Naive thymus-derived CD8-positive, alpha-beta T cell (primary cell): ENCODE measurements at places on chromosomes 4 and X. TPM values are rescaled to one million over a fixed set of nuclear protein-coding genes. Genes with fewer than 3 reads are reported as not detected.

GRCh38 chr4:177232473-177232872 lies 77.2 kb upstream of the NEIL3 start:
- no peaks in the 10 kb centered on the region for H3K36me3 ChIP-seq
- no peaks in the 10 kb centered on the region for H3K27me3 ChIP-seq
- H3K4me3 ChIP-seq, result no peak overlapping the region
- no peak overlapping the region for H3K27ac ChIP-seq
- H3K4me1 ChIP-seq, result peaks cover 12% of the 10 kb centered on the region

The CFAP47 gene
- total RNA-seq, result not detected

The PLAC8 gene
- total RNA-seq, result 222 TPM

GRCh38 chr4:118381902-118382301 lies 29.1 kb upstream of the PRSS12 start:
- H3K27me3 ChIP-seq, result peaks cover under 1% of the 10 kb centered on the region
- H3K27ac ChIP-seq, result no peak overlapping the region
- DNase-seq, result no peak
- no peaks in the 10 kb centered on the region for H3K36me3 ChIP-seq
- no peak overlapping the region for H3K4me3 ChIP-seq

The PAGE5 gene
- total RNA-seq, result not detected

DNA sequence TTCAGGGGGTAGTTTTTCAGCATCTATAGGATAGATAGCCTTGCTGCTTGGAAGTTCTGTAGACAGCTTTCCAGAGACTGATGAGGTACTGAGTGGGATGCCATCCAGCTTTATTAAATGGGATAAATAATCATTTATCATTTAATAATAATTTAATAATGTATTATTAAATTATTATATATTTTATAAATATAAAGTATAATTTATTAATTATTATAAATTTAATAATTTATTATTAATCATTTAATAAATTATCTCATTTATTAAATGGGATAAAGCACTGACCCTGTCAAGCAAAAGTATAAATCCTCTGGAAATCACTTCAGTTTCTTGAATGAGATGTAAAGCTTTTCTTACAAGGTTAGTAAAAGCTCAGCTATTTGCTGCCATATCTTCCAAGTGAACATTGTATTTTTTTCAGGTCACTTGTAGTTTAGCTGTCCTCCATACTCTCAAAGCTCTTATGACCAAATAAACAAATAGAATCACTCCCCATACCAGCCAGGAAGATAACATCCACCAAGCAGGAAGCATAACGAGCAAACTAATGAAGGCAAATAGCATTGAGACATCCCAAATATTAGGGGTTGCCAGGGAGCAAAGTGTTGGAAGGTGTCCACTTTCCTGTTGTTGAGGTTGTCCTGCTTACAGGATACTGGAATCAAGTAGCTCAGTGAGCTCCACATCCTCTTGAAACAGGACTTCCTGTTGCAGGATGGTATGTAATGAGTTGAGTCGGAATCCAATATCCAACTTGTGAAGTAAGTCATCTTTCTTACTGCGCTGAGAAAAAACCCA lies 88.9 kb downstream of the ZNF674 start:
- peaks cover 12% of the 10 kb centered on the region for H3K4me1 ChIP-seq
- no peak for DNase-seq
- no peak overlapping the region for H3K4me3 ChIP-seq

DNA sequence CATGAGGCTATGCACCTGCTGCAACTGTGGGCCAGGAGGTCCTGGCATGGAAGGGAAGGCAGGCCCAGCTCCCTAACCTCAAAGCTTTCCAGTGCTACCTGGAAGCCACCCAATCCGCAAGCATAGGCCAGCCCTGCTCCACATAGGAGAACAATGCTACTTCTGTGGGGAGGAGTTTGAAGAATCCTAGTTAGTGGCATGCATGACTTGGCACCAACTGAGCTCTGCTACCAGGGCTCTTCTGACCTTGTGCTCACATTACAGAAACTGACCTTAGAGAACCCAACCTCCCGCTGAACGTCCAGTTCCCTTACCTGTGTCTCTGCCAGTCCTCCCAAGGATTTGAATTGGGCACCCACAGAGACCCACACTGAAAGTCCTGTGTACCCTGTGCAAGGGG lies 58.8 kb downstream of the USP46 start:
- H3K36me3 ChIP-seq, result no peaks in the 10 kb centered on the region
- H3K27me3 ChIP-seq, result no peaks in the 10 kb centered on the region
- no peak overlapping the region for H3K27ac ChIP-seq
